ENCODE measurements at places on chromosomes 11 and 22.
A peak's percentile ranks its signal among the peaks of the same experiment; 100 is the strongest.

DNA sequence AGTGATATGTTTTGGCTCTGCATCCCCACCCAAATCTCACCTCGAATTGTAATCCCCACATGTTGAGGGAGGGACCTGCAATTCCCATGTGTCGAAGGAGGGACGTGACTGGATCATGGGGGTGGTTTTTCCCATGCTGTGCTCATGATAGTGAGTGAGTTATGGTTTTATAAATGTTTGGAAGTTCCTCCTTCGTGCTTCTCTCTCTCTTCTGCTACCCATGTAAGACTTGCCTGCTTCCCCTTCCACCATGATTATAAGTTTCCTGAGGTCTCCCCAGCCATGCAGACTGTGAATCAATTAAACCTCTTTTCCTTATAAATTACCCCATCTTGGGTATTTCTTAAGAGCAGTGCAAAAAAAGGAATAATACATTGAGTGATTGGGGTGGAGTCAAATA, 7.3 kb upstream of the CEP295 start:
- no peak for DNase-seq

- DNase-seq, result no peak
Observed at GRCh38 chr22:35781898-35782297, 64.2 kb downstream of the APOL5 start.

- DNase-seq, result no peak
Observed at GRCh38 chr22:38487946-38488345, 18.2 kb downstream of the DDX17 start.

DNA sequence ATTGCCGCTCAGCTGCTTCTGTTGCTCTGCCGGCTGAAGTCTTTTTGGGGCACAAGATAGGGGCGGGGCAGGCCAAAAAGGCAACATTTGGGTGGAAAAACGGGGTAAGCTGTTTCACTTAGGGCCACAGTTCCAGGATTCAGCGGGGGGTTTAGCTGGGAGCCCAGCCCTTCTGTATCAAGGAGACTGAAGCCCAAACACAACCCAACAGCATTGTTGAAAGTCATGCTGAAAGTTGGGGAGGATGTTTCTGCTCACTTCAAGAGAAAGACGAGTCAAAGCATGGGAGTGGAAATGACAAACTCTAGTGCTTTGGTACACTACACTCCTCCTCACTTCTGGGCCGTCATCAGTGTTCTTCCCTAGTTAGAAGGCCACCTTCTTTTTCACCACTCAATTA, 56.1 kb upstream of the GNAZ start:
- peak; percentile 8 for DNase-seq

GRCh38 chr11:12246147-12246546, 131.2 kb upstream of the PARVA start:
- no peak for DNase-seq

DNA sequence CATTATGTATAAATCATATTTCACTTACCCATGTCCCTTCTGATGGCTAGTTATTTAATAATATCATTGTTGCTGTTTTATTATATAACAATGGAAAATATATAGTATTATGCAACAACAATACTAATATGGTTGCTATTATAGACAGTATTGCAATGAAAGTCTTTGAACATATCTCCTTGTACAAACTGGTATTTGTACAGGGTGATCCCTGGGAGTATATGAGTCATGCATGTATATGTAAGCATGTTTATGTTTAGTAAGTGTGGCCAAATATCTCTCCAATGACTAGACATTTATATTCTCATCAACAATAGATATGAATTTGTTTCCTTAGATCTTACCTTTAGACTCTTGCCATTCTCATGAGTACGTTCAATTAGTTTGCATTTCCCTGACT, 55.9 kb downstream of the KCNC1 start:
- no peak for DNase-seq

GRCh38 chr11:69127081-69127850, 28.5 kb upstream of the SMIM38 start:
- DNase-seq, result no peak

GRCh38 chr11:95144313-95145235, 54.9 kb downstream of the ENDOD1 start:
- no peak for DNase-seq

GRCh38 chr11:19567996-19568395, 144.6 kb upstream of the NAV2 start:
- DNase-seq, result no peak
